Caco-2 (cell line): ENCODE measurements at places on chromosomes 11 and 22.
A peak's percentile ranks its signal among the peaks of the same experiment; 100 is the strongest.

GRCh38 chr11:64885367-64886286 lies 7.2 kb upstream of the EHD1 start:
- peaks cover 59% of the 10 kb centered on the region for H3K4me1 ChIP-seq
- no peaks in the 10 kb centered on the region for H3K27me3 ChIP-seq
- no peak overlapping the region for H3K4me3 ChIP-seq
- DNase-seq: peak; percentile 50
- H3K36me3 ChIP-seq: no peaks in the 10 kb centered on the region; the same call in 1 of the 2 replicates

DNA sequence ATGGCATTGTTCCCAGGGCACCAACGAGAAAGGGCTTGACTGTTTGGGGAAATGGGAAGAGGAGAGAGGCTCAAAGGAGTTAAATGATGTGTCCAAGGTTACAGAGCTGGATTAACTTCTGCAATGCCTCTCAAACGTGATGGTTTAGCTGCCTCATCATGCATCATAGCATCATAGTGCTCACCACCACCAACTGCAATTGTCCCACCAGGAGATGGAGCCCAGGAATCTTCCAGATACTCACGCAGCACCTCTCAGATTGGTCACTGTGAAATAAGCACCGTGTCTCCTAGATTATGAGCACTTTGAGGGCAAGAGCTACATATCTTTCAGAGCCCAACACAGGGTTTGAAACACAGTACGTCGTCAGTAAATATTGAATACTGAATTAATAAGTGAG lies 69.2 kb downstream of the PRSS23 start:
- no peak overlapping the region for H3K4me3 ChIP-seq
- H3K27ac ChIP-seq: no peak overlapping the region
- H3K4me1 ChIP-seq: peaks cover 11% of the 10 kb centered on the region
- no peak for DNase-seq
- H3K36me3 ChIP-seq: no peaks in the 10 kb centered on the region

DNA sequence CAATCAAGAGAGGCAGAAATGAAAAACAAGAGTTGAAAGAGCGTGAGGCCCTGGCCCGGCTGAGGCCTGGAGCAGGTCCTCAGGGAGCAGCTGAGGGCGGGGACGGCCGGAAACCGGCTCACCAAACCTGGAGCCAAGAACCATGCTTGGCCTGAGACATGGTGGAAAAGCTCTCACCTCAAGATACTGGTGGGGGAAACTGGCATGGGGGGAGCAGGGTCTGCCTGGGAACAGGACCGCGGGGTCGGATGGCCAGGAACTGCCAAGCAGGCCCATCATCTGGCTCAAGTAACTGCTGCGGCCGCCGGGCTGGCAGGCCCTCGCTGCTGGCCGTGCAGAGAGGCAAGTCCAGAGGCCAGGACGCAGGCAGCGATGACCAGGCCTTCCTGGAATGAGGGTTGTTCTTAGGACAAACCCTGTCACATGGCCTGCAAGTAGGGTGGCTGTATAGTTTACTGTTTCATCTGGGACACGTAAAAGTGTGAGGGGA lies 18.9 kb upstream of the WNT11 start:
- no peak overlapping the region for H3K27ac ChIP-seq
- no peaks in the 10 kb centered on the region for H3K27me3 ChIP-seq
- no peaks in the 10 kb centered on the region for H3K36me3 ChIP-seq
- H3K4me1 ChIP-seq: peaks cover 11% of the 10 kb centered on the region; the same call in 1 of the 2 replicates

- no peak overlapping the region for H3K27ac ChIP-seq
- no peak overlapping the region for H3K4me3 ChIP-seq
- DNase-seq: no peak
- peaks cover 6% of the 10 kb centered on the region; the same call in 1 of the 2 replicates for H3K4me1 ChIP-seq
Measured at GRCh38 chr11:532986-533585, 2.3 kb downstream of the HRAS start.

DNA sequence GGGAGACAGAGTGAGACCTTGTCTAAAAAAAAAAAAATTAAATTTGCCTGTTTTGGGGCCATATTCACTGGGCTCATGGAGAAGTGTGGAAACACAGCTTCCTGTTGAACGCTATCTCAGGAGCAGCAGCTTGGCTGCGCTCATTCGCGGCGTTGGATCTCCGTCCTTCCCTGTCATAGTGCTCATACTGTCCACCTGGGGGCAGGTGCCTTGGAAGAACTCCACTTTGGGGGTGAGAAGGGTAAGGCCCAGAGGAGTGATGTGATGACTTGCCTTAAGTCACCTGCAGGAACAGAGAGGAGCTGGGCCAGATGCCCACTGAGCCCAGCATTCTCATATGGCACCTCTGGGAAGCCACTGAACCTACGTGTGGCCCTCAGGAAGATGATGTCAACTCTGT lies 82.8 kb downstream of the CABIN1 start:
- no peaks in the 10 kb centered on the region for H3K4me1 ChIP-seq
- H3K27ac ChIP-seq: no peak overlapping the region
- no peaks in the 10 kb centered on the region; the same call in none of the 2 replicates for H3K36me3 ChIP-seq
- H3K27me3 ChIP-seq: no peaks in the 10 kb centered on the region

GRCh38 chr22:27624042-27624441 lies 177.5 kb downstream of the MN1 start:
- H3K27me3 ChIP-seq: no peaks in the 10 kb centered on the region
- H3K4me1 ChIP-seq: peaks cover 12% of the 10 kb centered on the region
- no peak for DNase-seq
- H3K27ac ChIP-seq: no peak overlapping the region

DNA sequence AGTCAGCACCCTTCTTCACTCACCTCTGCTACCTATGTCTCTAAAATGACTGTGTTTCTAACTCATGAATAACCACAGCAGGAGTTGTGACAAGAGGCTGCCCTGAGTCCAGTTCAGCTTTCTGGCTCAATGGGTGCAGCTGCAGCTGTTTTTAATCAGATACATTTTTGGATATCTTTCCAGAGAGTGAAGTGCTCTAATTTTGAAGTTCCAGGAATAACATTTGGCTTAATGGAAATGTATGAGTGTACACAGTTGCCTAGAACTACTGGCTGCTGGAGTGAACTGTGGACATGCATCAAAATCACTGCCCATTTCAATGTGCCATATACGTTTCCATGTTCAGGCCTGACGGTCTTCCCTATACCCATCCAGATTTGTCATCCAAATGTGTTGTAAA lies 769.5 kb upstream of the ANO3 start:
- no peak overlapping the region for H3K4me3 ChIP-seq
- no peak overlapping the region for H3K27ac ChIP-seq
- H3K27me3 ChIP-seq: no peaks in the 10 kb centered on the region
- no peak for DNase-seq
- no peaks in the 10 kb centered on the region for H3K36me3 ChIP-seq
- no peaks in the 10 kb centered on the region for H3K4me1 ChIP-seq

DNA sequence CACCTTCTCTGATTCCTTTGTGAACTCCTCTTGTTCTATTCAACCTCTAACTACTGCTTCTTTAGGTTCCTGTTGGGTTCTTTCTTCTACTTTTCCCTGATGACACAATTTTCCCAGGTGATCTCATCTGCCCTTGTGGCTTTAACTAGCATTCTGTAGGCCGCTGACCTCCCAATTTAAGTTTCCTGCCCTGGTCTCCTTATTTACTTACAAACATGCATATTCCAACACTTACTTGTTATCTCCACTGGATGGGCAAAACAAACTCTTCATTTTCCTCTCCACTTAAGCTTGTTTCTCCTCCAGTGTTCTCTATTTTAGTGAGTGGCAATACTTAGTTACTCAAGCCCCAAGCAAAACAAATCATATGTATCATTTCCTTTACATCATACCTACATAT lies 734.5 kb downstream of the METTL15 start:
- no peak for DNase-seq
- H3K27ac ChIP-seq: no peak overlapping the region
- no peak overlapping the region for H3K4me3 ChIP-seq
- no peaks in the 10 kb centered on the region for H3K27me3 ChIP-seq

GRCh38 chr11:132864811-132865576 lies 667.3 kb downstream of the OPCML start:
- H3K27me3 ChIP-seq: no peaks in the 10 kb centered on the region
- no peak overlapping the region for H3K27ac ChIP-seq
- H3K4me1 ChIP-seq: no peaks in the 10 kb centered on the region
- no peaks in the 10 kb centered on the region for H3K36me3 ChIP-seq

DNA sequence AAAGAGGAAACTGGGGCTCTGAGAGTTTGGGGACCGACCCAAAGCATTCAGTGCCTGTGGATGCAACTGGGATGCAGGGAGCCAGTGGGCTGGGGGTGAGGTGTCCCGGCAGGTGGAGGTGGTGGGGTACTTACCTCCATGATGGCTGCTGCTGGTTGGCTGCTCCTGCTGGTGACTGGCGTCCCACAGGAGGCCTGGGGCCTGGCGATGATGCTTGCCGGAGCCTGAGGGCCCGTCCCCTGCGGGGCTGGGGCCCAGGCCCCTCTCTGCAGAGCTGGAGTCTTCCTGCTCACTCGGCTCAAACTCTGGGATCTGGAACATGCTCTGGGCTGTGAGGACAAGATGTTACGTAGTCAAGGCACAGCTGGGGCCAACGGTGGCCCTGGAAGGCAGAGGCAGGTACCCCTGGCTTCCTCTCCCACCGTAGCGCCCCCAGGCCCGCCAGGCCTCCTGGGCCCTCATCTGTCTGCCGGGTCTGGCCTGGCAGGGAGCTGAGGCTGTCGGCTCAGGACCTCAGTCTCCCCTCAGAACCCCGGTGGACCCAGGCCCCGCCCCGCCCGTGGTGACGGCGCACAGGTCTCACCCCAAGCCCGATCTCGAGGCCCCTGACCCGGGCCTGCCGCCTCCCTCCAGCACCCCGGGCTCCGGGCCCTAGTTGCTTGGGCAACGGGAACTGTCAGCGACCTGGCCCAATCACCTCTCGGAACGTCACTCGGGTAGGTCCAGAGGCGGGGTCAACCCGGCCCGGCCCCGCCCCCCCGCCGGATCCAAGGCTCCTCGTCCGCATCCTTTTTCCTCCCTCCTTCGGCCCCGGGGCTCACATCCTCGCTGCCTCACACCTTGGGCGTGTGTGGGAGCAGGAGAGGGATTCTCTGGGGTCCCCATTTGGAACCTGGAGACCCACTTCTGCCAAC lies at the start of gene BAD:
BAD (minus strand) TSS at position 618 of the 914 bp plus-strand sequence; CDS start at position 321, 297 bp downstream.
- peak; percentile 97 for DNase-seq
- H3K27ac ChIP-seq: peak within 1 kb of the TSS; percentile 91
- peaks cover 5% of the 10 kb centered on the region for H3K4me1 ChIP-seq
- no peaks in the 10 kb centered on the region; the same call in 1 of the 2 replicates for H3K36me3 ChIP-seq
- peak within 1 kb of the TSS; percentile 74 for H3K4me3 ChIP-seq
